IgD-negative memory B cell (primary cell): ENCODE measurements at places on chromosomes 12 and 14. TPM values are rescaled to one million over a fixed set of nuclear protein-coding genes. Genes with fewer than 3 reads are reported as not detected.

CEBPE gene
- polyA plus RNA-seq, result not detected

KCNH3 gene
- 0.15 TPM for polyA plus RNA-seq

SPTB gene
- polyA plus RNA-seq, result 0.06 TPM

KRT73 gene
- polyA plus RNA-seq, result not detected

NRIP2 gene
- polyA plus RNA-seq, result 1.7 TPM

VASH1 gene
- polyA plus RNA-seq, result 0.70 TPM

PKP2 gene
- 0.43 TPM for polyA plus RNA-seq

HIF1A gene
- polyA plus RNA-seq, result 88.0 TPM

OAS2 gene
- 44.7 TPM for polyA plus RNA-seq

ADCK1 gene
- 3.5 TPM for polyA plus RNA-seq

MYO1H gene
- polyA plus RNA-seq, result not detected

CLEC14A gene
- not detected for polyA plus RNA-seq

CLSTN3 gene
- polyA plus RNA-seq, result 2.9 TPM

FGF6 gene
- not detected for polyA plus RNA-seq

MUCL1 gene
- polyA plus RNA-seq, result not detected

L2HGDH gene
- polyA plus RNA-seq, result 2.0 TPM

KCNMB4 gene
- 0.19 TPM for polyA plus RNA-seq

RITA1 gene
- polyA plus RNA-seq, result 24.1 TPM

SLC10A1 gene
- polyA plus RNA-seq, result not detected

DDX47 gene
- polyA plus RNA-seq, result 69.0 TPM
